ENCODE measurements at places on chromosomes 1 and 21. TPM values are rescaled to one million over a fixed set of nuclear protein-coding genes. Genes with fewer than 3 reads are reported as not detected.

GBP6 gene
- total RNA-seq: under 0.01 TPM

PRDM16 gene
- 1.8 TPM for total RNA-seq

- DNase-seq: no peak
Observed at GRCh38 chr1:203281851-203282661, 23.3 kb upstream of the BTG2 start.

- DNase-seq: peak; percentile 94
Observed at GRCh38 chr21:16587681-16588375, 858.0 kb downstream of the USP25 start.

DNA sequence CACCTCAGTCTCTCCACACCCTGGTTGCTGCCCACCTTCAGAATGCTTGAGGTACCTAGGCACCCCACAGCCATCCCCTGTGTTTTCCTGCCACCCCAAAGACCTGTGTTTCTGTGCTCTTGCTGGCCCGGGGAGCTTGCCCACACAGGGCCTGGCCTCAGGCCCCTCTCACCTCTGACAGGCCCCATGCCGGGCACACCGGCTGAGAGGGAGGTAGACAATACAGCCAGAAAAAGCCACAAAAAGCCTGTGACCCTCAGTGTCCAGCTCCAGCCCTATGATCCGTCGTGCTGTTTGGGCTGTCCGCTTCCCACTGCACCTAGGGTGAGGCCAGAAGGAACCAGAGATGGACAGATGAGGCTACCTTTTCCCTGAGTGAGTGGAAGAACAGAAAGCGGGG lies 11.4 kb downstream of the SEMA6C start:
- no peak for DNase-seq

DNA sequence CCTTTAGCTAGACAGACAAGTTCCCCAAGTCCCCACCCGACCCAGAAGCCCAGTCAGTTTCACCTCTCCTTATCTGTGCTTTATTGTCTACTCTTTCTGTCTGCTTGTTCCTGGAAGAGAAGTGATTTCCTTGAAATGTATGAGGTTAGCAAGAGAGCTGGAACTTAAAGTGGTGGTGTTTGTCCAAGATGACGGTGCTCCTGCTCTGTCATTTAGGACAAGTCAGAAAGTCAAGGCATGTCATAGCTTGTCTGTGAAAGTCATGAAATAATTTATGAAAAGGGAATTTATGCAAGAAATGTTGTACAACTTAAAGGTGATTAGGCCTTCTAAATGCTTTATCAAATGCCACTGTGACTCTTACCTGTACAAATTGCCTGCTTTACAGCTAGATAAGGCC lies 178.1 kb downstream of the PLA2G4A start:
- DNase-seq: no peak

Measured in fibroblast of lung (primary cell).